ENCODE measurements at places on chromosomes 1 and 21.
A peak's percentile ranks its signal among the peaks of the same experiment; 100 is the strongest.

DNA sequence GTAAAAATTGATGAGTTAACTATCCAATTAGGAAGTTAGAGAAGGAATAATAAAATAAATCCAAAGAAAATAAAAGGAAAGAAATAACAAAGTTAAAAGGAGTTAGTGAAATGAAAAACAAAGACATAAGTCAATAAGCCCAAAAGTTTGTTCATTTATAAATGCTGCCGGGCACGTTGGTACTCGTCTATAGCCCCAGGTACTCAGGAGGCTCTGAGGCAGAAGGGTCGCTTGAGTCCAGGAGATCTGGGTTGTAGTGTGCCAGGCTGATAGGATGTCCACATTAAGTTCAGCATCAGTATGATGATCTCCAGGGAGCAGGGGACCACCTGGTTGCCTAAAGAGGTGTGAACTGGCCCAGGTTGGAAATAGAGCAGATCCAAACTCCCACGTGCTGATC, 35.5 kb upstream of the VANGL1 start:
- H3K27ac ChIP-seq, result no peak overlapping the region
- DNase-seq, result no peak
- no peaks in the 10 kb centered on the region for H3K27me3 ChIP-seq
- H3K4me3 ChIP-seq, result no peak overlapping the region
- H3K36me3 ChIP-seq, result no peaks in the 10 kb centered on the region

- DNase-seq, result no peak
- no peaks in the 10 kb centered on the region for H3K27me3 ChIP-seq
- H3K4me3 ChIP-seq, result no peak overlapping the region
- H3K36me3 ChIP-seq, result no peaks in the 10 kb centered on the region
- H3K27ac ChIP-seq, result no peak overlapping the region
These were observed 20.8 kb upstream of the MYSM1 start for GRCh38 chr1:58720680-58721079.

DNA sequence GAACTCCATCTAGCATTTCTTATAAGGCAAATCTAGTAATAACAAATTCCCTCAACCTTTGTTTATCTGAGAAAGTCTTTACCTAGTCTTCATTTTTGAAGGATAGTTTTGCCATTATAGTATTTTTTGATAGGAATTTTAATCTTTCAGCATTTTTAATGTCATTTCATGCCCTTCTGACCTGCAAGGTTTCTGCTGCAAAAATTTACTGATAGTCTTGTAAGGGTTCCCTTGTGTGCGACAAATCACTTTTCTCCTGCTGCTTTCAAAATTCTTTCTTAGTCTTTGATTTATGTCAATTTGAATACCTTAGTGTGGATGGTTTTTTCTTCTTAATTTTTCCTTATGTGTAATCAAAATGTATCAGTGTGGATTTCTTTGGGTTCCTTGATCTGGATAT, 297.5 kb upstream of the FAM78B start:
- H3K36me3 ChIP-seq, result no peaks in the 10 kb centered on the region
- H3K4me3 ChIP-seq, result no peak overlapping the region

DNA sequence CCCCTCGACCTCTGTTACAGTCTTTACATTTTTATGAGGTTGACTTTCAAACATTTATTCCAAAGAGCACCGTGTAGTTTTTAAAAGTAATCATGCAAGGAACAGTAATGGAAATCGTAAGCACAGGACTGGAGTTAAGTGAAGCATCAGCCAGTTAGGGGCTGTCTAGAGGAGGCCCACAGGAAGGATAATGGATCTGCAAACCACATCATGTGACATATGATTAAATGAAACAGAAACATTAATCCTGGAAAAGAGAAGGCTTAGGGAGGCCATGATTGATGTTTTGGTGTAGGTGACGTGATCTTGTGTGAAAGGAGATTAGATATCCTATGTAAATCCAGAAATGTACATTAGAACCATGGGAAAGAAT, 25.0 kb downstream of the RGS7 start:
- no peak for DNase-seq
- H3K27me3 ChIP-seq, result no peaks in the 10 kb centered on the region
- H3K36me3 ChIP-seq, result no peaks in the 10 kb centered on the region
- no peak overlapping the region for H3K27ac ChIP-seq

DNA sequence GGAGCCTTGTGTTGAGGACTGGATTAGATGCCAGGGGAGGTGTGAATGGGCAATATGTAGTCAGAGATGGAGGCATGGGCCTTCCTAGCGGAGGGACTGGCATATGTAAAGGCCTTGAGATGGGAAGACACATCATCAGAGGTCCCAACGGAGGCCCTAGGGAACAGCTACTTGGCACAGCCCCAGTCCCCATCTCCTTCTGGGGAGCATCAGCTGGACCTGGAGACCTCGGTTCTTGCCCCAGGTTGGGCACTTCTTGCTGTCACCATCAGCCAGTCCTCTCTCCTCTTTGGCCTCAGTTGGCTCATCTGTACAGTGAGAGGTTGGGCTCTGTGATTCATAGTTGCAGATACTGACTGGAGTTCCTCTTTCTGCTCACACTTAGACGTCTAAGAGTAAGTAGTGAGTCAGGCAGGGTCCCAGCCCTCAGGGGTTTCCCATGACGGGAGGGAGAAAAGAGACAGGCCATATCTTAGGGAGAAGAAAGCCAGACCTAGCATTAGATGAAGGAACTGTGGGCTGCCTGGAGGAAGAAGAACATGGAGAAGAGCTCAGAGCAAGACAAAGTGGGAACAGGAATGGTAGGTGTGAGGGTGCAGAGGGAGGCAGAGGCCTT, 3.4 kb upstream of the MARCKSL1 start:
- no peaks in the 10 kb centered on the region for H3K27me3 ChIP-seq
- DNase-seq, result no peak
- peaks cover 72% of the 10 kb centered on the region for H3K4me1 ChIP-seq
- H3K4me3 ChIP-seq, result no peak overlapping the region
- H3K27ac ChIP-seq, result no peak overlapping the region

DNA sequence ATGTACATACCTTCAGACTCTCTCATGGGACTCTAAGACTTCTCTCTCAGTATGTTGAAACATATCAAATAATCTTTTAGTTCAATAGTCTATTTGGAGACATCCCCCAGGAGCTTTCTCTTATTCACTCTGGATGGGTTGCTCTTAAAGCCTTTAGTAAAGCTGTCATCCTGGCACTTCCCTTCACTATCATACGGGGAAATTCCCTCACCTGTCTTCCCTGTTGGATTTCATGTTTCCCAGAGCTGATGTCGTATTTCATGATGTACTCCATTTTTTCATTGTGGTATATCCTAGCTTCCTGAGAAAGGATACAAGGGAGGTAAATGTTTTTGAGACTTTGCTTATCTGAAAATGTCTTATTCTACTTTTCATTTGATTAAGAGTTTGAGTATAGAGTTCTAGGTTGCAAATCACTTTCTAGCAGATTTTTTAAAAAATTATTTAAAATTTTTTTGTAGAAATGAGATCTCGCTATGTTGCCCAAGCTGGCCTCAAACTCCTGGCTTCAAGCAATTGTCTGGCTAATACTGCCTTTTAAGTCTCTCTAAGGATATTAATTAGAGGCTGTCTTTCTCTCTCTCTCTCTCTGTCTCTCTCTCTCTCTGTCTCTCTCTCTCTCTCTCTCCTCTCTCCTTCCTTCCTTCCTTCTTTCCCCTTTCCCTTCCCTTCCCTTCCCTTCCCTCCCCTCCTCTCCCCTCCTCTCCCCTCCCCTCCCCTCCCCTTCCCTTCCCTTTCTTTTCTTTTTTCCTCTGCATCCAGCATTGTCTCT, 17.0 kb upstream of the MACF1 start:
- H3K27ac ChIP-seq, result no peak overlapping the region
- peaks cover 42% of the 10 kb centered on the region for H3K4me1 ChIP-seq
- no peaks in the 10 kb centered on the region for H3K27me3 ChIP-seq
- no peaks in the 10 kb centered on the region for H3K36me3 ChIP-seq
- DNase-seq, result no peak

GRCh38 chr1:9882296-9882944, 27.6 kb downstream of the CTNNBIP1 start:
- H3K36me3 ChIP-seq, result peaks cover 16% of the 10 kb centered on the region
- H3K4me1 ChIP-seq, result no peaks in the 10 kb centered on the region
- H3K4me3 ChIP-seq, result no peak overlapping the region
- H3K27ac ChIP-seq, result no peak overlapping the region
- peak; percentile 34 for DNase-seq

GRCh38 chr1:212167098-212167497, 118.1 kb upstream of the PPP2R5A start:
- H3K36me3 ChIP-seq, result no peaks in the 10 kb centered on the region
- DNase-seq, result no peak
- H3K27me3 ChIP-seq, result no peaks in the 10 kb centered on the region

GRCh38 chr1:1842360-1843146, 48.3 kb downstream of the GNB1 start:
- peaks cover 73% of the 10 kb centered on the region for H3K4me1 ChIP-seq
- no peak for DNase-seq

Measured in left lung (tissue), 14 donors.